ENCODE measurements at places on chromosomes 1 and 21.

DNA sequence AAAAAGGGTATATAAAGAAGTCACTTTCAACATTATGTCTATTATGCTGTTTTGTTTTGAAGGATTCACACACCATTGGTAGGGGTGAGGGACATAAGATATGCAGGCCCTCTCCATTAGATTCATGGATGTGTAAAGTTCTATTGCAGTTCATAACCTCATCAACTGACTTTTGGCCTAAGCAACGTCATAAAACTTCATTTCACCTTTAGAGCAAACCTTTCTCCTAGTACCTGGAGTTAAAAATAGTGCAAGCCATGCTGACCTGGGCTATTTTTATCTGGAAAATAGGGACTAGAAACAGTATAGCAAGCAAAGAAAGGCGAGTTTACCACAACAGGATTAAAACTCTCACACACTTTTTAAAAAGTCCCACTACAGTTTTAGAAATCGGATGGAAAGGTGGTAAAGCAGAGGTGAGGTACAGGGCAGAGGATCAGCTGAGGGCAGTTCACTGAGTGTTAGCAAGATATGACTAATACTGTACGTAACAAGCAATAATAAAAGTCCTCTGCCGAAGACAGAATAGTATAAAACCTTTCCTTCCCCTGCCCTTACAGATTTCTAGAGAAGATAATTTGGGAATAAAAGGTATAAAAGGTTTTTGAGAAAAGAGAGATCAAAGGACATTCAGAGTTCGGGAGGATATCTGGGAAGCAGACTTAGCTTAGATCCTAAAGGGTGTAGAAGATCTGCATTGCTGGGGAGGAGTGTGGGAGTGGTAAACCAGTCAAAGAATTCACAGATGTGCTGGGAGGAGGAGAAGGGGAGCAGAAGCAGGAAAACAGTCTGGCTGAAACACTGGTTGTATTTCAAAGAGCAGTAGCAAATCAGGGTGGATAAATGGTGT lies 14.3 kb downstream of the EGLN1 start:
- no peak for DNase-seq

DNA sequence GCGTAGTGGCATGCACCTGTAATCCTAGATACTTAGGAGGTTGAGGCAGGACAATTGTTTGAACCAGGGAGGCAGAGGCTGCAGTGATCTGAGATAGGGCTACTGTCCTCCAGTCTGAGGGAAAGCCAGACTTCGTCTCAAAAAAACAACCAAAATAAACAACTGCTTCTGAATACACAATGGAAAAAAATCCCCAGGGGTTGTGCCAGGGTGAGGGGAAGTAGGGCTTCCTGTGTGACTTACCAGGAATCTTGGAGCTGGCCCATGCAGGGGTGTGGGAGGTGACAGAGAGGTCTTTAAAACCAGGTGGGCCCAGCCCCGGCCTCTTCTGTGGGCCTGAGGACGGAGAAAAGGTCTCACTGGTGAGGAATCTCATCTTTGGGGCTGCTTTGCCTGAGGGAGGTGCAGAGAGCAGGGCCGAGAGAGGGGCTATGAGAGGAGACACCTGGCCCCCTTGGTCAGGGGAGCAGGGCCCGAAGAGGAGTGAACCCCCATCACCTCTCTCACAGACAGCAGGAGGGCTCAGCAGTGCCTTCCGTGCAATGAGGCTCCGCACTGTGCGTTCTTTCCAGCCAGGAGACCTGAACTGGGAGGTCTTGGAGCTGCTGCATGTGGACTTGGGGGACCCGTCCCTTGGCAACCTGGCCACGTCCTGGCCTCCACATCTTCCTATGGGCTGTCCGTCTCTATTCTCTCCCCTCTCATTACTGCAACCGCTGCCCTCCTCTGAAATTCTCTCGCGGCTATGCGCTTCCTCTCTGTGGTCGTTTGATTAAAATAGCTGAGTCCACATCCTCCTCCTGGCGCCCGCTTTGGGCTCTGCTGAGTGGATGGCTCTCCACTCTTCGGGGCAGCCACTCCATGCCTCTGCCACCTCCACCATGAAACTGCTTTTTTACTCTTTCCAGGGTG lies 10.7 kb downstream of the PLA2G5 start:
- DNase-seq: no peak

DNA sequence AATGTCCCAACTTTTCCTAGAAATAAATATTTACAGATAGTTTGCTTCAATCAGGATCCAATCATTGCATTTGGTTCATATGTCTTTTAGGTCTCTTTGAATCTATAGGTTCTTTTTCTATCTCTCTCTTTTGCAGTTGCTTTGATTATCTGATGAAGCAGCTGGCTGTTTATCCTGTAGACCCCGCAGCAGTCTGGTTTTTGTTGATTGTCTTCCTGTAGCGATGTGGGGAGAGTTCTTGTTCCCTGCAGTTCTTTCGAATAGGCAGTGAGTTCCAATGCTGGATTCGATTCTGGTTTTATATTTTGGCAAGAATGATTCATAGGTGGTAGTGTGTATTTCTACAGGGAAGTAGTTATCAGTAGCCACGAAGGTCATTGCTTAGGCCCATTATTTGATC lies 7.4 kb upstream of the MIXL1 start:
- DNase-seq: no peak

GRCh38 chr1:11316701-11317100 lies 43.7 kb downstream of the UBIAD1 start:
- no peak for DNase-seq

- no peak for DNase-seq
Observed at GRCh38 chr1:227068883-227069282, 128.8 kb downstream of the COQ8A start.
